Activated CD8-positive, alpha-beta memory T cell treated with anti-CD3 and anti-CD28 coated beads, Interleukin-2, amount 10 ng/mL, durations not matched to agents 7 days and 5 days (primary cell): ENCODE measurements at places on chromosomes 4 and X. TPM values are rescaled to one million over a fixed set of nuclear protein-coding genes. Genes with fewer than 3 reads are reported as not detected.

The DAPP1 gene
- total RNA-seq: 24.6 TPM

DNA sequence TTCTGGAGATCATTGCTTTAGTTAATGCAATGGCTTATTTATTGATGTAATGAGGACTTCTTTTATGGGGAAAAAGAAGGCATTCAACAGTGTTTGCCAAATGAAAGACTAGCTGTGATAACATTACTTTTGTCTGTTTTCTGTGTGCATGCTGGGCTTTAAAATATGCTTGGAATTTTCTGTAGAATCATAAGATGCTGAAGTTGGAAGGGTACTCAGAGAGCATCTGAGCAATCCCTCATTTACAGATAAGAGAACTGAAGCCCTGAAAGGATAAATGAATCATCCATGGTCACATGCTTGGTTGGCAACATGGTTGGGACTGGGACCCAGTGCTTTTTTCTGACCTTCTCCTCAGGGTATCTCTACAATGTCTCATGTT, 31.4 kb upstream of the PITX2 start:
- no peak for DNase-seq

The NAP1L5 gene
- total RNA-seq: 4.3 TPM

The FAT4 gene
- not detected for total RNA-seq
